ENCODE measurements at places on chromosomes 3 and 15.

DNA sequence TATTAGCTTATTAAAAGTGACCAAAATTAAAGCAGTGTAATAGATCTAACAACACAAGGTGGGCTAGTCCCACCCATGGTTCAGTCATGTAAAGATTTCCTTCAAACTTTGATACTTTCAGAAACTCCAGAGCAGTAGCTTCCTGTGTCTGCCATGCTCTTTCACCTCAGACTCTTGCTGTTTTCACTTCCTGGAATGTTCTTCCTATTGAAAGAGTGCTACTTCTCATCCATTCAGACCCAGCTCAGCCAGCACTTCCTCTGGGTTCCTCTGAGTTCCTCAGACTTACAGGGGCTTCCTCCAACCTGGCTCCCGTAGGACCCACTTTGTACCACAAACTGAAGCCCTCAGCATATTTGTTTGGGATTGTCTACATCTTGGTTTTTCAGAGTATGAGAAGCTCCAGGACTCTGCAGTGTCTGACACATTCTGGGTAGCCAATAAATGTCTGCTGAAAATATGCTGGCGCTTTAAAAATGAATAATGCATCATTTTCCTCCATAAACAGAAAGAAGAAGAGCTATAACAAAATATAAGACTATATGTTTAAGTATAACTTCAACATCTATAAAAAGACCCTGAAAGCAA, 18.0 kb downstream of the NCEH1 start:
- DNase-seq: no peak

DNA sequence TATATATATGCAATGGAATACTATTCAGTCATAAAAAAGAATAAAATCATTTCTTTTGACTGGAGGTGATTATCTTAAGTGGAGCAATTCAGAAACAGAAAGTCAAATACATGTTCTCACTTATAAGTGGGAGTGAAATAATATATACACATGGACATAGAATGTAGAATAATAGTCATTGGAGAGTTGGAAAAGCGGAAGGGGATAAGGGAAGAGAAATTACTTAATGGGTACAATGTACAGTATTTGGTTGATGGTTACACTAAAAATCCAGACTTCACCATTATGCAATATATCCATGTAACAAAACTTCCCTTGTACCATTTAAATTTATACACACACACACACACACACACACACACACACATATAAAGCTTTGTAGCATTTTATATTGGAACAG, 84.3 kb downstream of the RAP2B start:
- DNase-seq: no peak

DNA sequence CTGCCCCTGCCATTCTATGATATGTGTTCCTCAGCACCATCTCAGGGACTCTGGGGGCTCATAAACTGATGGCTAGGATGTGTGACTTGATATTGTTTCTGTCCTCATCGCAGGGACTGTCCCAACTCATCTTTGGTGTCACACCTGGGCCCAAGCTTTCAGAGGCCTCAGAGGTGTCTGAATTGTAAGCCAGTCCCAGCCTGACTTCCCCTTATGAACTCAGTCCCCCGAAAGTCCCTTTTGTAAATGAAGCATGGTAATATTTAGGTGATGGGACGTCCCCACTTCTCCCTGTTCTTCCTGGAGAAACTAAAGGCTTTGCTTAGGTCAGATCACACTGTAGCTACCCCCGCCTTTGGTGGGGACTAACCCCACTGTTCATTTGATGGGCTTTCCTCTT, 142.4 kb upstream of the TLE3 start:
- DNase-seq: no peak

DNA sequence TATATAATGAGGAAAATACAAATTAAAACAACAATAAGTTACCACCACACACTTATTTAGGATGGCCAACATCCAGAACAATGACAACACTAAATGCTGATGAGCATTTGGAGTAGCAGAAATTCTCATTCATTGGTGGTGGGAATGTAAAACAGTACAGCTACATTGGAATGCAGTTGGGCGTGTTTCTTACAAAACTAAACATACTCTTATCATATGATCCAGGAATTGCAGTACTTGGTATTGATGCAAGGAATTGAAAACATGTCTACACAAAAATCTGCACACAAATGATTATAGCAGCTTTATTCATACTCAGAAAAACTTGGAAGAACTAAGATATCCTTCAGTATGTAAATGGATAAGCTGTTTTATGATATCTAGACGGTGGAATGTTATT, 594.2 kb downstream of the ZBBX start:
- DNase-seq: no peak

- DNase-seq: no peak
Observed at GRCh38 chr3:173870976-173871375, 473.4 kb downstream of the NLGN1 start.

DNA sequence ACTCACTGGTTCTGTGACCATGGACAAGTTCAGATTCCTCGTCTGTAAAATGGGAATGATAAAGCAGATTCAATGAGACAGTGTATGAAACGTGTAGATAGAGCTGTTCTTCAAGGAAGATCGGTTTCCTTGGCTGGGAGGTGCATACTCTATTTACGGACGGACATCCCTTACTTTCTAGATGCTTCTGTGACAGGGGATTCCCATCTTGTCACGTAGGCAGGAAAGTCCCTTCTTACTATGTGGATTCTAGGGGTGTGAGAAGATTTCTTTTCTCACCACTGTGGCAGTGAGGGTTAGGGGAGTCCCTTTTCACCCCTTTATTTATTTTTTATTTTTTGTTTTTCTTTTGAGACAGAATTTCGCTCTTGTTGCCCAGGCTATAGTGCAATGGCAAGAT, 180.9 kb upstream of the TBL1XR1 start:
- DNase-seq: no peak

GRCh38 chr3:184737641-184738505, 26.0 kb upstream of the MAGEF1 start:
- DNase-seq: no peak

- DNase-seq: no peak
Observed at GRCh38 chr3:46380471-46381221, 9.9 kb downstream of the CCR5 start.

DNA sequence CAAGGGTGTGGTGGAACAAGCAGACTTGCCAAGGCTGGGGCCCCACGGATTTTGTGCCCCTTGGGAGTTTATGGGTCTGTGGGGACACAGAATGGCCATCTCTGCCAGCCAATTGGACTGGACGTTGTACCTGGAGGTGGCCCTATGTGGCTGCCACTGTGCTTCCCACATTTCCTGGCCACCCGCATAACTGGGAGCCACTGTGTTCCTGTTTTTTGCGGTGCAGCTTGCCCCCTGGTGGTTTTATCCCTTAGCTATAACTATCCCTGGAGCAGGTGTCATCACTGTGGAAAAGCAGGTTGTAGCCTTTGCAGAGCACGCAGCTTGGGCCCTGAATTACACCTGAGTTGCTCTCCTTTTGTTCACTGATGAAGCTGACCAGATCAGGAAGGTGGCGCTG, 306.3 kb downstream of the ZPLD1 start:
- no peak for DNase-seq

GRCh38 chr15:65869954-65870871, 922 bp downstream of the RAB11A start:
- DNase-seq: peak; percentile 59

GRCh38 chr3:187939891-187940290, 194.6 kb upstream of the BCL6 start:
- no peak for DNase-seq

DNA sequence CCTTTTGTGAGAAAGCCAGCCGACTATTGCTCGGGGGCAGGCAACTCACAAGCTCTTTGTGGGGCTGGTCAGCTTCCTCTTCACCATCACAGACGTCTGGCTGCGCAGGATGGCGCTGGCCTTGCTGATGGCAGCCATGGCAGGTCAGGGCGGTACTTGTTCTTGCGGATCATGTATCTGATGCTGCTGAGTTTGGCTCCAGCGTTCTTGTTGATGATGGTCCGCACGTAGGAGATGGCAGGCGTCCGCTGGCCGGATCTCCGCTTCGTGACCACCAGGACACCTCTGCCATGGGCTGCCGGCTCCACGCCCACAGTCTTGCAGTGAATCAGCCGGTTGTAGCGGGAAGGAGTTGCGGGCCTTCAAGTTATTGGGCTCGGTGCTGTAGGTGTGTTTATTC, 67.9 kb upstream of the SLC7A14 start:
- DNase-seq: no peak

DNA sequence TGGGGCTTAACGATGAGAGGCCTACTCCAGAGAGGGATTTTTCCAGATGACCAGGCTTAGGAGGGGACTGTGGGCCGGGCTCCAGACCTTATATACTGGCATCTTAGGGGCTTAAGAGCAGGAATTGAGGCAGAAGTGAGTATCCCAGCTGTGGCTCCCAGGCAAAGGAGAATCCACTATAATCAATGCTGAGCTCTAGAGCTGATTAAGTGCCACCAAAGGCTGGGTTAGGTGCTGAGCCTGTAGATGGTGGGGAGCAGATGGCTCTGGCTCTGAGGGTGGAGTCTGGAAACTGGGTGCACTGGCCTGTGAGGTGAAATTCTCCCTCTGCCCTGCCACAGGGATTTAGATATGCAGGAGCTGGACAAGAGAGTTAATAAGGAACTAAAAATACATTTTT, 23.2 kb downstream of the IRAK2 start:
- no peak for DNase-seq

DNA sequence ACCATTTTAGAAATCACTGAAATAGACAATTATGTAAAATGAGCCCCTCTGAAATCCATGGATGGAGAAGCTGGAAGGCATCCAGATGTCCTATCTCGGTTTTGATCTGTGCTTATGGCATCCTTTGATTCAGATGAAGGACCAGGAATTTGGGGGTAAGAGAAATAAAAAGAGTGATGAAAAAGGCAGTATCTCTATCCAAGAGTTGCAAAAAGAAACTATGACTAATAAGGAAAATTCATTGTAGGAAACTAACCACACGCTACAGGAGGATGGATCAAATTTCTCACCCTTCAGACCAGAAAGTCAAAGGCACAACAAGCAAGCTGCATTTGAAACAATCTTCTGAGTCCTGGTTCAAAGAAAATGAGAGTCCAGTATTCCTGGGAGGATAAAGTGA, 34.8 kb downstream of the SRGAP3 start:
- no peak for DNase-seq

GRCh38 chr3:16529264-16529663, 15.8 kb upstream of the RFTN1 start:
- DNase-seq: no peak

DNA sequence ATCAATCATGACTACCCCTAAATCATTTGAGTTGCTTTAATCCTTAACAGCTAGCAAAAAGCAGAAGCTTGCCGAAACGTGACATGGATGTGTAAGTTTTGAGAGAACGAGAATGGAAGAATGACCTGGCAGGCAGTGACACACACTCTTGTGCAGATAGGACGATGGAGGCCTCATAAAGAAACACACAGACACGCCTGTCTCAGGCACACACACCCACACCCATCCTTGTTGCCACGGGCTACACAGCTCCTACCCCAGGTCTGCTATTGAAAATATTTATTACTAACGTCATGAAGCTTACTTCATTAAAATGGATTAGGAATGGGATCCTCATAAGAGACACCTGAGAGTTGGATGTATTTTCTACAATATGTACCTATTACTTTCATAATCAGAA, 8.5 kb downstream of the MYO5C start:
- no peak for DNase-seq

- DNase-seq: no peak
Observed at GRCh38 chr3:153547970-153548369, 385.9 kb downstream of the RAP2B start.

- DNase-seq: no peak
Observed at GRCh38 chr3:121918779-121919483, 24.7 kb downstream of the SLC15A2 start.

DNA sequence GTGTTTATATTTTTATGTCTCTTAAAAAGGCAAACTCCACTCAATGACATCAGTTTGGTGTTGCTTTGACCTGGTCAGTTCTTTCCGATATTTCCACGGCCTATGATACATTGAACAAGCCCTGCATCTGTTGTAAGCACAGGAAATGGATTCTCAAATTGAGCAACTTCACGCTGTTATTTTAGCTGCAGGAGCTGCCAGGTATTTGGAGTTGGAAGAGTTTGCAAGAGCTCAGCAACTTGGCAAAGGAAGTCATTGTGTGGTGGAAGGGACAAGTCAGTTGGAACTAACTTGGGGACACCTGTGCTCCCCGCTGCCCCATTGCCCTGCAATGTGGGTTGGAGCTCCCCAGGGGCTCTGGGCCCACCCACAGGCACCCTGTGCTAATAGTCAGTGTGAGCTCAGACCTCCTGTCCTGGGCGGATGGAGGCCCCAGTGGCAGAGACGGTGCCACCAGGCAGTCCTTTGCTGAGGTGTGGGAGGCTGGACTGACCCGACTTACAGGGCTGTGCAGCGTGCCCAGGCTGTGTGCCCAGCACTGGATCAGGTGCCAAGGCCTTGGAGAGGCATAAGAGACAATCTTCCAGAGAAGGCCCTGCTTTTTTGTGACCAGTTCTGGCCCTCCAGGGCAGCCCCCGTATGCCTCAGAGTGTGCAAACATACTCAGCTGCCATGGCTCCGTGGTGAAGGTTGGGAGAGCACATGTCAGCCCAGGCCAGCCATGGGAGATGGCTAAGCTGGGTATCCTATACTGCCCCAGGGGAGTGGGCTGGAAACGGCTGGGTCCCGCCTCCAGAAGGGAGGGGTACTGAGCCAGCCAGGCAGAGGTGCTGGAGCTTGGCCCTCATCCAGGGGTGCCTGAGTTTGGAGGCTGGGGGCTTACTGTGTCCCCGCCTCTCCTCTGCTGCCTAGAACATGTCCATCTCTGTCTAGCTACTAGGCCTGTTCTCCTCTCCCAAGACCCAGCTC, 43.5 kb downstream of the KY start:
- DNase-seq: peak; percentile 30

GRCh38 chr3:29353807-29354206, 72.9 kb downstream of the RBMS3 start:
- no peak for DNase-seq

DNA sequence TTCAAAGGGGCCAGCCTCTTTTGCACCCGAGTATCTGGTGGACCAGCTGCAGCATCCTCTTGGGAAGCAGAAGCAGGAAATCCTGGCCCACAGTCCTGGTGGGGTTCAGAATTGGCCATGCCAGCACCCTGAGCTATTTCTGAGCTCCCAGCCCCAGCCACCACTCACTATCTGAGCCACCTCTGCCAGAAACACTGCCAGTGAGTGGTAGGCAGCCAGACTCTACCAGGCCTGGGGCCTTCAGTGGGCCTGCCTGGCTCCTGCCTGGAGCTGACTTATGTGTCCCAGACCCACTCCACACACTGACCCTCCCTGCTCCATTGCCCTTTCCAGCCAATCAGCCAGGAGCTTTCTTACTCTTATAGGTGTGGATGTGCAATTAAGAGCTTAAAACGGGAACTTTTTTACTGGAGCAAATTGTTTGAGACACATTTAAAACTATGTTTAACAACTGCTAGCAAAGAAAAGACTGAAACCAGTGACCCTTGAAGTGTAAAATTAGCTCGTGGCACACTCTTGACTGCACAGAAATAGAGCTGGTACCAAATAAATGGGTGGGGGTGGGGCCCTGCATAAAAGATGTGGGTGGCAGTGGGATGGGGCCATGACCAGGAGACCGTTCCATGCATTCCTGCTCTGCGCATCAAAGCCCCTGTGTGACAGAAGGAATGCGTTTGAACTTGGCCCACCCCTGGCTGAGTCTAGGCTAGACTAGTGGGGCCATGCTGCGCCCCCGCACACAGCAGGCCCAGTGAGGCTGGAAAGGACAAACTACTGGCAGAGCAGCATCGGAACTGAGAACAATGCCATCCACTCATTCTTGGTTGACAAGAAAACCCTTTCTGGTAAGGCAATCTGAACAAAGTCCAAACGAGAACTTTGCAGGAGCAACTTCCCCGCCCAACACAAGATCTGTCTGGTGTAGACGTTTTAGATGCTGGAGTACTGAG, 48.0 kb downstream of the CTNNB1 start:
- peak; percentile 22 for DNase-seq

GRCh38 chr3:94076055-94076454, 13.2 kb downstream of the NSUN3 start:
- DNase-seq: no peak
